ENCODE measurements at places on chromosomes 1 and 21.

DNA sequence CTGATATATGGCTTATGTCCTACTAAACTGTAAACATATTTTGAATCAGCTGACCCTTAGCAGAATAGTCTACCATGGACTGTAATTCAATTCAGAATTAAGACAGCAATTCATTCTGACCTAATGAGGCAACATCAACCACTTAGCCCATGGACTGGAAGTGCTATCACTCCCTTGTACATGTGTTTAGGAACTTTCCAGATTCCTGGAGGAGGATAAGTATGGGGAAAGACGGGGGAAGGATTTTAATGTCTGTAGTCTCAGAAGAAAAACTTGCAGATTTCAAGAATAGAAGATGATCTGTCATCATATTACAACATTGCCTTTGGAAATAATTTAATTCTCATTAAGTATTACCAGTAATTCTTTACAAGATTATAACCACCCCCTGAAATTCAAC is 56.3 kb downstream of the PTGFR start:
- DNase-seq: no peak

- DNase-seq: no peak
Measured at GRCh38 chr1:160362168-160362957, 4.5 kb upstream of the NHLH1 start.

GRCh38 chr1:9835758-9836631 is 12.2 kb upstream of the CLSTN1 start:
- DNase-seq: no peak

- DNase-seq: peak; percentile 27
Measured at GRCh38 chr1:21909787-21910503, 27.2 kb downstream of the HSPG2 start.

GRCh38 chr1:156464825-156465452 is 35.6 kb downstream of the MEF2D start:
- no peak for DNase-seq

DNA sequence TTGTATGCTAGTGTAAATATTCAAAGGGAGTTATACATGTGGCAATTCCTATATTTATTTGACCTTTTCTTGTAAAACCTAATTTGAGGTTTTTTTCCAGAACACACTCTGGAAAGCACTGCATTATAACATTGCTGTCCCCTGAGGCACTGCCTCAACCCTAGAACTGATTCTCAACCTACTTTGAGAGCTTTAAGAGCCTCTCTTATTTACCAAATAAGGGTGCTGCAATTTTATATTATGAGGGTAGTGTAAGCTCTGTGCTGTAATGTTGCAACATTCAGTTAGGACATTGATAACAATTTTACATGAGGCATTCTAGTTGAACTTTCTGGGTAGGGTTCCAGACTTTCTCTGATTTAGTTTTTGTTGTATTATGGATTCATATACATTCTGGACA is 302.2 kb upstream of the DEPDC1 start:
- DNase-seq: no peak

- no peak for DNase-seq
Measured at GRCh38 chr1:53573931-53574330, 114.7 kb downstream of the DMRTB1 start.

DNA sequence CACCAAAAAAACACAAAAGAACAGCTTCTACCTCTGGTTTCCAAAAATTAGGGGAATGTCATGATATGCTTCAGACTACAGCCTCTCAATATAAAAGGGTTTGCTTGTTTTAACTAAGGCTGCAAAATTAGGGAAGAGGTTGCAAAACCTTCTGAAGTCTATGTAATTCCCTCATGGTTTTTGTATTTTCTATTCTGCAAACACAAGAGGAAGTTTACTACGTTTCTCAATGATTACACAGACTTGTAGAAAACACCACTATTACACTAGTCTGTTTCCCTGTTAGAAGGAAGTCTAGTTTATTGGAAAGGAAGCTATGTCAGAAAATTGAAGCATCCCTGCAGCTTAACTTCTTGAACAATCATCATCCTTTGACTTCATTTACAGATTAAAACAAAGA is 229.7 kb upstream of the FMN2 start:
- no peak for DNase-seq

GRCh38 chr1:61612602-61613001 is 112.3 kb downstream of the TM2D1 start:
- DNase-seq: no peak

DNA sequence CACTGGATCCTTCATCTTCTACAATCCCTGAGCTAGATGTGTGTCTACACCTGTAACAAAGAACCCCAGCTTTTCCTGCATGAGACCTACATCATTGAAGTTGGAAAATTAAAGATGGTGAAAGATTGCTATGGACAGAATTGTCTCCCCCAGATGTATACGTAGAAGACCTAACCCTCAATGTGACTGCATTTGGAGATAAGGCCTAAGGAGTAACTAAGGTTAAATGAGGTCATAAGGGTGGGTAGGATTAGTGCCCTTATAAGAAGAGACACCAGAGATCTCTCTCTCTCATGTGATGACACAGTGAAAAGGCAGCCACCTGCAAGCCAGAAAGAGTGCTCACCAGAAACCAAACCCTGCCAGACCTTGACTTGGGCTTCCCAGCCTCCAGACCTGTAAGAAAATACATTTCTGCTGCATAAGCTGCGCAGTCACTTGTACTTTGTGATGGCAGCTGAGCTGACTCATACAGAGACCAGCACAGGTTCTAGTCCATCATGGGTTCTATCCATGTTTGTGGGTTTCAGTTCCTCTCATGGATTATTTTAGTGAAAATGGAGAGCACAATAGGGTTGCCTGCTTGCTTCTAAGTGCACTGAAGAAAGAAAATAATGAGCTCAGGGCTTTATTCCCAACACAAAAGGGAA is 180.8 kb downstream of the TPR start:
- peak; percentile 24 for DNase-seq
